ENCODE measurements at places on chromosomes 4 and X.

DNA sequence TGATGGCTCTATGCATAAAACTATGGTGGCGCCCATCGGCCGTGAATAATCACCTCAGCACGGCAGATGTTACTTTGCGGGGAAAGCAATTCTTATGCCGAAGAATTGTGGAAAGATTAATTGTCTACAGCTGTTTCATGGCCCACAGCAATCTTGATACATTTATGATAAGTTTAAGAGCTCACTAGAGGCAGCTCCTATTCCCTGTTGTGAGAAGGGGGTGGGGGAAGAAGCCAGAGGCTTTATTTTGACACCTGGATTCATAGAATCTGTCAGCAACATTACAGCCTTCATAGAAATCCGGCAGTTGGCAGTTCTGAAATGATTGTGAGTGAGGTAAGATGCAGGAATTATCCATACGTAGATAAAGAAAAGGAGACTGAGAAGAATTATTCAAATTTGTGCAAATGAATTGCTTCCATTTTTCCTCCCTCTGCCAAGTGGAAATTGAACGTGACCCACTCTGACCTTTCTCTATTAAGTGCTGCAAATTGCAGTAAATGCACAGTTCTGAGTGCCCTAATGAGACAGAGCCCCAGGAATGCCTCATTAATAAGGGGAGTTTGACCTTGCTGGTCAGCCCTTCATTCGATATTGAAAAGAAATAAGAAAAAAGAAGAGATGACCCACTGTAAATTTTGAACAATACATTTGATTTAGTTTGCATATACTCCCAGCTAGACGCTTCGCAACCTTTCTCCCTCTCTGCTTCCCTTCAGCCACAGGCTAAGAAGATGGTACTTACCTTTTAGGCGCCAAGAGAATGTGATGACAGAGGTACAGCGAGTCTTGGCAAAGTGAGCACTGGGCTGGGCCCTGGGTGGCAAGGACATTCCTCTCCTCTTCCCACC lies 188.8 kb downstream of the GPAT3 start:
- DNase-seq, result no peak

- DNase-seq, result no peak
These were observed 663.2 kb upstream of the INTU start for GRCh38 chr4:126969360-126970235.

- DNase-seq, result no peak
These were observed 11.0 kb downstream of the LHFPL1 start for GRCh38 chrX:112668476-112669409.

DNA sequence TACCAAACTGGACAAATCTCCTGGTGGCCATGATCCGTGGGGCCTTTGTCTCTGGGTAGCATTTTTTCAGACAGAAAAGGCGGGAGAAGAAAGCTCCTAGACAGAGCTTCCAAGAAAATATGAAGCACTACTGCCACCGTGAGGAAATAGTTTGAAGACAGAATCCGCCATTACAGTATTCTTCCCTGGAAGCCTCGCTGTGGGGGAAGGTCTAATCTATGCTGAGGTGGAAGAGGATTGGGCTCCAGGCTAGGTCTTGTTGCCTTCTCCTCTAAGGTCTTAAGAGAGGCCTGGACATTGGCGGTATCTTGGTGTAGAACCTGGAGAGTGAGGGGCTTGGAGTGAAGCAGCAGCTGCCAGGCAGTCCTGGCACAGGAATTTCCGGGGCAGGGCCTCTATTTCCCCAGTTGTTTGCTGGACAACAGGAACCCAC lies 218.9 kb downstream of the OR13H1 start:
- no peak for DNase-seq

DNA sequence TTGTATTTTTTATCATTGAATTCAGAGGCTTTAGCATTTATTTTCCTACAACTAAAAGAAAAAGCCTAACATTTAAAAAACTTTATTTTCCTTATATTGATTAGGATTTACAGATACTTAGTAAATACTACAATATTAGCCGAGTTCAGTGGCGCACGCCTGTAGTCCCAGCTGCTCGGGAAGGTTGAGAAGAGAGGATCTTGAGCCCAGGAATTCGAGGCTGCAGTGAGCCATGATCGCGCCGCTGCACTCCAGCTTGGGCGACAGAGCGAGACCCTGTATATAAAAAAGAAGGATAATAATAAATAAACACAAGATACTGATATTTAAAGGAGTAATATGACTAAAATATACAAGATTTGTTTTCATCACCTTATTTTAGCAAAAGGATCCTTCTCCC lies 681 bp upstream of the UPF3B start:
- DNase-seq, result no peak

DNA sequence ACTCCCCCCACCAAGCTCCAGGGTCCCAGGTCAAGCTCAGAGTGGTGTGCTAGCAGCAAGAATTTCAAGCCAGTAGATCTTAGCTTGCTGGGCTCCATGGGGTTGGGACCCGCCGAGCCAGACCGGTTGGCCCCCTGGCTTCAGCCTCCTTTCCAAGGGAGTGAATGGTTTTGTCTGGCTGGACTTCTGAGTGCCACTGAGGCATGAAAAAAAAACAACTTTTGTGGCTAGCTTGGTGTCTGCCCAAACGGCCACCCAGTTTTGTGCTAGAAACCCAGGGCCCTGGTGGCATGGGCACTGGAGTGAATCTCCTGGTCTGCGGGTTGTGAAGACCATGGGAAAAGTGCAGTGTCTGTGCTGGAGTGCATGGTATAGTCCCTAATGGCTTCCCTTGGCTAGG lies 82.6 kb downstream of the NBDY start:
- no peak for DNase-seq

DNA sequence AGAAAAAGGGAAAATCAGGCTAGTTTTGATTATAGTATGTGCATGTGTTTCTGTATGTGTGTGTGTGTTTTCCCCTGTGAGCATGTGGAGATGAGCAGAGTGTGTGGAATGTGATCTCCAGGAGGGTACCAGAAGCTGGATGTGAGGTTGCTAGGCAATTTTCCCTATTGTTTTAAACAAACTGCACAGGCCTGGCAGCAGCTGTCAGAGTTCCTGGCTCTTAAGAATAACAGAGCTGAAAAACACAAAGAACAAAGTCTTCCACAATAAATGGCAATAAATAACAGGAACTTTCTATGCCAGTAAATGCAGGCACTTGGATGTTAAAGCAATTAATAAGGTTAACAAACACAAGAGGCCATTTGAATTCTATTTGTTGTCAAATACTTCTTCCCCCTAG lies 344.6 kb upstream of the CTSO start:
- no peak for DNase-seq

DNA sequence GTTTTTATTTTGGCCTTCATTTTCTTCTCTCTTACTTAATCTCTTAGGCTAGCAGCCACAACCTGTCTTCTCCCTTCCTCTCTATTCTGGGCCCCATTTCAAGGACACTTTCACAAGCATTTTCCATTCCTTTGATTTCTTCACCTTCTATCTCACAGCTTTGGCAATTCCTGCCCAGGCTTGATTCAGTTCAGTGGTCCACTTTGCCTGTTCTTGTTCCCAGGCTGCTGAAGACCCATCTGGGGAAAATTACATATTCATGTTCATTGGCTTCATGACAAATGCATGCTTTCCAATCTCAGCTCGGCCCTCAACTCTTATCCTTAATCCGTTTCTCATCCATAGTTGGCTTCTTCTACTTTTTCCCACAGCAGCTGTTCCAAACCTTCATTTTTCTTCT lies 38.7 kb upstream of the LPAR4 start:
- no peak for DNase-seq

- no peak for DNase-seq
These were observed 950.9 kb upstream of the NDST4 start for GRCh38 chr4:116064331-116064730.

- no peak for DNase-seq
These were observed 158.0 kb upstream of the FAT1 start for GRCh38 chr4:186881521-186882220.

- DNase-seq, result no peak
These were observed 627.0 kb upstream of the HTR2C start for GRCh38 chrX:113956936-113957335.

DNA sequence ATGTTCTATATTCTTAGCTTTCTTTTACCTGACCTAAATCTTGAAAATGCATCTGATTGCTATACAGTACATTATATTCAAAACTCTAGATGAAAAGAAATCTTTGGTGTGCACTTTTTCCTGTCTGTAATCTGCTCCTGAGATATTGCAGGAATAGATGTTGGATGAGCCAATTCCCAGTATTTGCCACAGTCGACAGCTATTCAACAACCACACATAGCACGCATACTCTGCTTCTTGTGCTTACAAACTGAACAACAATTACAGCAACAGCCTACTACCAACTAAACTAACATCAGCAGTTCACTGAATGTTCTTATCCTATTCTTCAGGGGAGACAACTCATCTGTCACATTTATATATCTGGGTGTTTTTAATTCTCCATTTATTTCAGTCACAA lies 573.9 kb upstream of the GRID2 start:
- no peak for DNase-seq

- DNase-seq, result no peak
These were observed 67.8 kb downstream of the NBDY start for GRCh38 chrX:56796641-56797395.

- no peak for DNase-seq
These were observed 105.1 kb upstream of the GRID2 start for GRCh38 chr4:92198711-92199110.

GRCh38 chrX:9597361-9598035 lies 132.6 kb downstream of the TBL1X start:
- DNase-seq, result no peak

GRCh38 chr4:183636503-183636902 lies 22.5 kb downstream of the RWDD4 start:
- no peak for DNase-seq

GRCh38 chr4:105061731-105062130 lies 84.9 kb upstream of the TET2 start:
- no peak for DNase-seq

DNA sequence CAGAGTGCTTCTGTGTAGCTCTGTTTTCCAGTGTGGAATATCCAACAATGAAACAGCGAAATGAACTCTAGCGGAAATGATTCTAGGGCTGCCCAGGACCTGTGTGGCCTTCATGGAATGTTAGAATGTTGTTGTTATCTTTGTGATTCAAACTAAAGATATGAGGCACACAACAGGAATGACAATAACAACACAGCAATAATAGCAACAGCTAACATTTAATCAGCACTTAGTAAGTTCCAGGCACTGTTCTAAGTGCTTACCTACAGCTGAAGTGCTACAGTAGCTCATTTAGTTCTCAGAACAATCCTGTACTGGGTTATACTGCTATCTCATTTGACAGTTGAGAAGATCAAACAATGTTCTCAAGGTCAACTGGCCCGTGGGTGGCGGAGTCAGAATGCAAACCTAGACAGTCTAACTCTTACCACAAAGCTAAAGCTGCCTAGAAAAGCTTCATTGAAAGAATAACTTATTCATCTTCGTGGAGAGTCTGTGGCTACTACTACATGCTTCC lies 63.7 kb downstream of the MAML3 start:
- DNase-seq, result no peak

DNA sequence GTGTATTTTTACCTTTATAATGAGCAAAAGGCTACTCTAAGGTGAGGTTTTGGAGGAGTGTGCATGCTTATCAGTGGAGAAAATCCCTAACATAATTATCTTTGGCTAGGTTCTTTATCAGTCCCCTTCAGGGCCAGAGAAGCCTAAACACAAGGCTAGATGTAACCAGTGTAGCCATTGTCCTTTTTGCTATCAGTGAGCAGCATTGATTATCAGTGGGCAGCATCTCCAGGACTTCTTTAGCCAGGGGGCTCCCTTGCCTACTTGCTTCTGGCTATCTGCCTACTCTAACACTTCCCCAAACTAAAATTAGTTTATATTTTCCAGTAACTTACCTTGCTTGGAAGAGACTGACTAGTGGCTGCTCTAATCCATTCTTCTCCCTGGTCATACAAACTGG lies 595.6 kb downstream of the TRAM1L1 start:
- no peak for DNase-seq

GRCh38 chr4:158604369-158604768 lies 67.3 kb downstream of the C4orf46 start:
- DNase-seq, result no peak

- no peak for DNase-seq
These were observed 46.3 kb downstream of the NDNF start for GRCh38 chr4:121026034-121026433.

- DNase-seq, result no peak
These were observed 200.3 kb downstream of the PDGFC start for GRCh38 chr4:156771171-156771837.

GRCh38 chrX:120741452-120741851 lies 111.6 kb upstream of the C1GALT1C1 start:
- DNase-seq, result no peak

GRCh38 chr4:30726090-30726675 lies 6.0 kb downstream of the PCDH7 start:
- DNase-seq, result no peak

DNA sequence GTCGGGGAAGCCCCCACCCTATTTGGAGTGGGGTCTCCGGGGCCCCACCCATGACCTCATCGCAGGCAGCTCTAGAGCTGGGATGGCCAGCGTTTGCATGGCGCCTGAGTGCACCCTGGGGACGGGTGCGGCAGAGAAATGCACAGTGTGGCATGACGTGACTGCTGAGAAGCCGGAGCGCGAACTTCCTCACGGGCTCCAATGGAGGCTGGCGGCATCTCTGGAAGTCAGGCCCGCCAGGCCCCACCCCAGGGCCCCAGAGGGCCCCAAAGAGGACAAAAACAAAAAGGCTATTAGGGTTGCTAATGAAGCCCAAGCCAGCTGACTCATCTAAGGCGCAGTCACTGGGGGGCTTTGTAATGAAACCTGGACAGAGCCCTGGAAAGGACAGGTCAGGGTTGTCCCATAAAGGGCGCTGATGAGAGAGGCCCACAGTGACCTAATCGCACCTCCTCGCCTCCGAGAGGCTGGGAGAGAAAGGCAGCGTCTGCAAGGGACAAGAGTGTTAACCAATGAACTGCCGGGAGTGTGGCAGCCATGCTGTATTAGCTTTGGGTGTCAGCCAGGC lies 86.0 kb upstream of the C1QTNF7 start:
- DNase-seq, result no peak

DNA sequence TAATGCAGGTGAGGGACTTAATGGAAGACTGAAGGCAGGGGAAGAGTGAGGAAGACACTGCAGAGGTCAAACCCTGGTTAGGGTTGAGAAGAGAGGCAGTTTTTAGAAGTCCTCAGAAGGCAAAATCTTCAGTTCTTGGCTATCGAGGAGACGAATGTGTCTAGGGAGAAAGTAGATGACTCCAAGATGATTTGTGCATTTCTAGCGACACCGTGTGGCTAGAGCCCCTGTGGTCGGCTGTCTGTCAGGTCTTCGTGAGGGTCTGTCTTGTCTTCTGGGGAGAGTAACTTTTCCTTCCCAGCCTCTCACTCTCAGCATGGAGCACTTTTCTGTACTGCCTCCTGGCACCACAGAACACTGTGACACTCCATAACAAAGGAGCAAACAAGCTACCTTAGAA lies 458.1 kb downstream of the STIM2 start:
- DNase-seq, result no peak

DNA sequence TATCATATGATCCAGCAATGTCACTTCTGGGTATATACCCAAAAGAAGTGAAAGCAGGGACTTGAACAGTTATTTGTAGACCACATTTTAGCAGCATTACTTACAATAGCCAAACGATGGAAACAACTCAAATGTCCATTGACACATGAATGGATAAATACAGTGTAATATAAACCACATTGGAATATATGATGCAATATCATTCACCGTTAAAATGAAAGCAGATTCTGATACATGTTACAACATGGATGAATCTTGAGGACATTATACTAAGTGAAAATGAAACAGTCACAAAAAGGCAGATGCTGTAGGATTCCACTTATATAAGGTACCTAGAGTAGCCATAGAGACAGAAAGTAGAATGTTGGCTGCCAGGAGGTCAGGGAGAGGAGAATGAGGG lies 130.5 kb upstream of the SMAD1 start:
- no peak for DNase-seq
